Fibroblast of skin of left quadriceps (primary cell): ENCODE measurements at places on chromosomes 13 and 19.

- DNase-seq: no peak
Observed at GRCh38 chr13:110894086-110894485, 20.8 kb downstream of the ANKRD10 start.

DNA sequence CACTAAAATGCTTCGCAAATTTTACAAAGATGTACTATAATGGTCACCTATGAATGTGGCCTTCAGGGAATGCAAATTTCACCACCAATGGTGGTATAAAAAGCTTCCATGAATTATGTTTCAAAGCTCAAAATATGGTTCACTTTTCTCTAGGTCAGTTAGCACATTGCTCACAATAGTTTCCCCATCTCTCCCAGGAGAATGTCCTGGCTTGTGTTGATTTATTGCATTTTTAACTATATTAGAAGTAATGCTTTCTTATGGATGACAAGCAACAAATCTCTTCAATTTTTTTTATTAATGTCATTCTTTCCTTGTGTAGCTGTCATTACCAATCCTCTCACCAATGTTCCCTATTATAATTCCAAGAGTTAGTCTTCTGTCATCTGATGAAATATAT is 621.2 kb downstream of the TBC1D4 start:
- DNase-seq: no peak

DNA sequence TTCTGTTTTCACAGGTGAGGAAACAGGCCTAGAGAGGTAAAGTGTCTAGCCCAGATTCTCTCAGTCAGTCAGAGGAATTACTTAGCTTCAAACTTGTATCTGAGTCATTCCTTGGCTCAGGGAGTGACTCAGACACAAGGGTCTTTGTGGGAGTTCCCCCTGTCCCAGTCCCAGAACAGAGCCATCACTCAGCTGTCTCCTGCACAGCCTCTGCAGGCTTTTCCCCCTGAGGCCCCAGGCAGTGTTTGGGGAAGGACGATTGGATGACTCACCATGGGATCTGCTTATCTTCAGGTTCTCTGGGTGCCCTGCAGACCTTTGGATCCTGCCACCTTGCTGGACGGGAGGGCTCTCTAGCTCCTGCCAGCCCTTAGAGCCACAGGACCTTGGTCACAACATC is 13.2 kb downstream of the ZNF793 start:
- DNase-seq: no peak

- no peak for DNase-seq
Observed at GRCh38 chr19:29651622-29652394, 13.5 kb upstream of the PLEKHF1 start.

- DNase-seq: no peak
Observed at GRCh38 chr13:83618966-83619365, 263.3 kb downstream of the SLITRK1 start.
